ENCODE measurements at places on chromosomes 16 and 17.

DNA sequence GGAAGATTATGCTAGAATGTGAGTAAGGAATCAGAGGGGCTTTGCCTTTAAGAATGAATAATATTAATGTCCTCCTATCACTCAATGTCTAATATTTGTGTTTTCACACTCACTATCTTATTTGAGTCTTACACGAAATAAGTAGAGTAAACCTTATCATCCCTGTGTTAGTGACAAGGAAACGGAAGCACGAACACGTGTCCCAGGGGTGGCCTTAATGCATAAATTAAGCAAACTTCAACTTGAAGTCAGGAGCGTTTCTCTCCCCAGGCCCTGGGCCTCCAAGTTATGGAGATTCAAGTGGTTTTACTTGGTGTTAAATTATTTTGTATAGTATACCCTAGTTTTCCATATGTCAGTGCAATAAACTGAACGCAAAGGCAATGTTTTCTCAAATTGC is 96.0 kb downstream of the WDR59 start:
- no peak for DNase-seq

DNA sequence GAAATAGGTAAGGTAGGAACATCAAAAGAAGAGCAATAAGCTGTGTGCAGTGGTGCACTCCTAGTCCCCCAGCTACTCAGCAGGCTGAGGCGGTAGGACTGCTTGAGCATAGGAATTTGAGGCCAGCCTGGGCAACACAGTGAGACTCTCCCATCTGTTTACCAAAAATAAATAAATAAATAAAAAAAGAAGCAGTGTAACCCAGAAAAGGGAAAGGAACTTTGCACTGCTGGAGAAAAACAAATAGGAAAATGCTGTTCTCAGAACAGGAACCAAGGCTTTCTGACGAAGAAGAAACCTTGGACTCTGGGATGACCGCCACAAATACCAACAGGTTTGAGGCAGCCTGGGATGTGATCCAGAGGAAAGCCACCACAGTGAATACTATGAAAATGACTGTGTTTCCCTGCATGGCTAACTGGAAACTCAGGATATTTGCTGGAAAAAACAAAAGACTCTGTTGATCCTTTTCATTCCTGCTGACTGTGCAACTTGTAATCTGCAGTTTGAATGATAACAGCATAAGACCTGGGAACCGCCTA is 41.2 kb downstream of the TTC19 start:
- no peak for DNase-seq

DNA sequence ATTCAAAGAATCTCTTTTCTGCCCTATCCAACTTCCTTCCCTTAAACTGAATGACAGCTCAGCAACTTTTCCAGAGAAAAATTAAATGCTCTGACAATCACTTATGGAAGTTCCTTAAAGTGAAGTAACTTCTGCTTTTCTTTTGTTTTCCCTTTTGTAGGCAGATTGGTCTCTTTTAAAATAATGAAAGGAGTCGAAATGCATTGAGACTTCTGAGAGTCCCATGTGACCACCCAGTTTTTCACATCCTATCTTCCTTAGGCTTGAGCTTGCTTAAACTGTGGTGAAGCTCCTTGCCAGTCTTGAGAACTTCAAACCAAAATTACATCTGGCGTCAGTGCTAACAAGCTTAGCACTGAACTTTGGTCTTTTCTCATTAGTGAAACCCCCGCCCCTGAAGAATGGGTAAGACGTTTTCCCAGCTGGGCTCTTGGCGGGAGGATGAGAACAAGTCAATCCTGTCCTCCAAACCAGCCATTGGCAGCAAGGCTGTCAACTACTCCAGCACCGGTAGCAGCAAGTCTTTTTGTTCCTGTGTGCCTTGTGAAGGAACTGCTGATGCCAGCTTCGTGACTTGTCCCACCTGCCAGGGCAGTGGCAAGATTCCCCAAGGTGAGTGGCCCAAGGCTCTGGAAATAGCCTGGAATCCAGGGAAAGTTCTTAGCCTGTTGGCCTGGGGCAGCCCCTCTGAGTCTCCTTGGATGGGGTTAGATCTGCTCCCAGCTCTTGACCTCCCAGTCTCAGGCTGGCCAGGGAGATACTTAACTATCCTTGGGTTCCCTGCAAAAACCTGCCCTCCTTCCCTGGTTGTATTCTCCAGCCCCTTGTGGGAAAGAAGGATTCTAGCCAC is 1.2 kb downstream of the TMEM106A start:
- DNase-seq: no peak

DNA sequence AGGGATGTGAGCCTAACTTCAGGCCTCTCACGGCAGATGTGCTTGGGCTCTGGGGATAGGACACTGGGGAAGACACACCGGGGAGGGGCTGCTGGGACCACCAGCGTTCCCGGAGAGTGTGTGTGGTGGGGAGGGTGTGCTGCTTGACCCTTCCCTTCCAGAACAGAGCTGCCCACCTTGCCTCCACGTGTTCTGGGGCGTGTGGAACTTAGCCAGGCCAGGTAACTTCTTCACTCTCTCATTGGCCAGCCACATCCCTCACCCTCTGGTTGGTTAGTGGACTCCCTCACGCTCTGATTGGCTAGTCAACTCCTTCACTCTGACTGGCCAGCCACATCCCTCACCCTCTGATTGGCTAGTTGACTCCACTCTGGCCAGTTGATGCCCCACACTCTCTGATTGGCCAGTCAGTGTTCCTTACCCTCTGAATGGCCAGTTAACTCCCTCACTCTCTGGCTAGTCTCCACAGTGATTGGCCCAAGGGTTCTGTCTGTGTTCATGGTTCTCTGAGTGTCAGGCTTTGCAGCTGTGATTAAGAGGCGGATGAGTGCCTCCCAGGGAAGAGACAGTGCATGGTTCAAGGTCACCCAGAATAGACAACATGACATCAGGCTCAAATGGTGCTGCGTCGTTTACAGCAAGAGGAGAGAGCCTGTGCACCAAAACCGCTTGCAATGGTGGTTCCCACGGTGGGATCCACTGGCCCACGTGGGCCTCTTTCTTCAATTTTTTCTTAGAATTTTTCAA is 10.0 kb downstream of the TMEM235 start:
- DNase-seq: no peak

DNA sequence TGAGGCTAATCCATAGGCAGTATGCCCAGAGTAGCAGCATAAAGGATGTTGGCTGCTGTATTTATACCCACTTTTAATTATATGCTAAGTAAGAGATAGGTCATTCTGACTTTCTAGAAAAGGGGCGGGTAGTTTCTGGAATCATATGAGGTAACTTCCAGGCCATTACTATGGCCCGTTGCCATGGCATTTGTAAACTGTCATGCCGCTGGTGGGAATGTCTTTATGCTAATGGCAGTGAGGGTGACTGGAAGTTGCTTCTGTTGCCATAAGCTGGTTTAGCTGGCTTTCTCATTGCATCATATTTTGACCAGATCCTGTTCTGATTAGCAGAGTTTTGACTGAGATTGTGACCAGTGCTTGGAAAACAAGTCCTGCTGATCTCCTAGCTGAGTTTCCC is 929.6 kb upstream of the CDH8 start:
- no peak for DNase-seq

- DNase-seq: no peak
Observed at GRCh38 chr16:67413978-67414911, 2.0 kb downstream of the ZDHHC1 start.

DNA sequence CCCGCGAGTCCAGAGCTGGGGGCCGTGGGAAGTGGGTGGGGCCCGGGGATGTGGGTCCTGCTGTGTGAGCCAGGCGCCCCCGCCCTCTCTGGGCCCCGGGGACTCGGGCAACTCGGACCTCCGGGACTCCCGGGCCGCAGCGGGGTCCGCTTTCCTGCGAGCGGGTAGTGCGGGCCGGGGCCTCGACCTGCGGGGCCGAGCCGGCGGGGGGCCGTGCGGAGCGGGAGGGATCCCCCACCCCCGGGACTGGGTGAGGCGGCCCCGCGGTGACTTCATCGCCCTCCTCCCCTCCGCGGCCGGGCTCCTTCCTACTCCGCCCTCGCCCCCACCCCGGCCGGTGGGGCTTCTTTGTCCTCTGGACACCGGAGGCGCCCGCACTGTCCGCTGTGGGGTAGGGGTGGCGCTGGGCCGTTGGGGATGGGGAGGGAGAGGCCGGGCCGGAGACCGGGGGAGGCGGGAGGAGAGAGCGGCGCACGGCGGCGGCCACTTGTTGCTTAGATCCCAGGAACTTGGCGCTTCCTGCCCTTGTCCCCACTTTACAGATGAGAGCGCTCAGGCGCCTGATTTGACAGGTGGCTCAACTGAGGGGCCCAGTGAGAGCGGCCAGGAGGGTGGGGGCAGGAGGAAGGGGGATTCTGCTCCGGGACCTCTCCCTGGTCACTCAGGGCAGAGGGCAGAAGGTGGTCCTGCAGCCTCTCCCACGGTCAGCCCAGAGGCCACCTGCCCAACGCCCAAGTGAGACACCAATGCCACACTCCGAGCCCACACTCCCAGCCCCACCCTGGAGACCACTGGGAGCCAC is 874 bp downstream of the CMTM3 start:
- DNase-seq: peak; percentile 65

- DNase-seq: no peak
Observed at GRCh38 chr16:26599785-26600104, 467.0 kb upstream of the C16orf82 start.

GRCh38 chr16:77584205-77584859 is 138.0 kb upstream of the NUDT7 start:
- DNase-seq: peak; percentile 56

DNA sequence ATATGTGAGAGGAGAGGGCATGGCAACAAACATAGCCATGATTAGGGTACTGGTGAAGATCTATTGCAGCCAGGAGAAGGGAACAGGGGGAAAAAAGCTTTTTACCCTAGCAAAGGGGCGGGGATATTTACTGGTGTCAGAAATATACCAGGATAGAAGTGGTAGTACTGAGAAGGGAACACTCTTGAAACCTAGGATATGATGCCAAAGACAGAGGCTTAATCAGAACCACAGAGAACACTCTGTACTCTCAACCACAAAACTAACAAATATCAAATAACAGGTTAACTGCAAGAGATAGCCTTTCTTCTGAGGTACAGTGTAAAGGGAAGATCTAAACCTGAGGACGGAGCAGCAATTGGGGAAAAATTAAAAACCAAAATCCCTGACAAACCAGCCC is 112.2 kb downstream of the KIF2B start:
- DNase-seq: no peak

GRCh38 chr16:31529108-31529936 is 1.6 kb downstream of the AHSP start:
- no peak for DNase-seq

DNA sequence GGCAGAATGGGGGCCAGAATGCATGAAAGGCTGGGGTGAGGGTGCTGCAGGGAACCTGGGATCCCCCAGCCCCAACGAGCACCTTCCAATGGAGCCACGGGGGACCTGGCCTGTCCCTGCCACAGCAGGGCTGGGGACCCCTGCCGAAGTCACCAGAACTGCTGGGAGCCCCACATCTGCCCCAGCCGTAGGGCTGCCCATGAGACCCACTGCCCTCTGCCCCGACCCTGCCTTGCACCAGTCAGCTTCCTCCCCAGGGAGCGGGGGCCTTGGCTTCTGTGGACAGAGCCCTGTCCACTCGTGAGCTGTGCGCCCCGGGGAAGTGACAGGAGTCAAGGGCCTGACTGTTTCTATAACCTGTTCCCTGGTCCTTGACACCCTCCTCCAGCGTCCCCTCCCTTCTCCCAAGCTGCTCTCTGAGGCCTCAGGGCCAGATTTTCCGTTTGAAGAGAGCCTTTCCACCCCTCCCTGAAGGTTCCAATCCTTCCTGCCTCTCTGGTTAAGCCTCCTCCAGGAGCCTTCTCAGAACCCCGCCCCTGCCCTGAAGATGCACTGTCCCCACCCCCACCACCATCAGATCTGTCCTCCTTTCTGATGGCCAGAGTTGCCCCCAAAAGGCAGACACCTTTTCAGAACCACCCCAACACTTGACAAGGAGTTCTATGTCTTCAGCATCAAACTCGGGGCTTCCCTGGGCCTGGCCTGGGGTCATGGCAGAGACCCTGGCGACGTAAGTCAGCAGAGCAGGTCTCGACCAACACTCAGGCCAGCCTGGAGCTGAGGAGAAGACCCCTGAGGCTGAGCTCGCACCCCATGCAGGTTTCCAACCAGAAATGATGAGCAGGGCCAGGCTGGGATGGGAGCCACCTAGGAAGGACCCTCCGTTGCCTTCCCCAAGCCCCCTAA is 10.7 kb upstream of the PRR29 start:
- no peak for DNase-seq

- no peak for DNase-seq
Observed at GRCh38 chr16:77700846-77701245, 21.5 kb upstream of the NUDT7 start.

GRCh38 chr16:64951193-64951592 is 170.7 kb downstream of the CDH11 start:
- DNase-seq: no peak

DNA sequence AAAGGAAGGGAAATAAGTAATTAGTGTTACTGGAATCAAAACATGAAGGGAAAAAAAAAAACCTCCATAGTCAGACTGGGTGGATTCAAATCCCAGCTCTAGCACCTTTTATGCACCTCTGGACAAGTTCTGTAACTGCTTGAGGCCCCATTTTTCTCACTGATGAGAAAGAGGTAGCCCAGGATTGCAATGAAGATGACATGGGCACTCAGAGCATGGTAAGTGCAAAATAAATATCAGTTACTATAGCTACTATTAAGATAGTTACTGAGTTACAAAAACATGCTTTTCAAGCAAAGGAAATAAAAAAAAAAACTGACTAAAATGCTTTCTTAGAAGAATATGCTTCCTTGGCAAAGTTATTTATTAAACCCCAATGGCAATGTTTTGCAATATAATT is 58.8 kb downstream of the CEP95 start:
- no peak for DNase-seq

DNA sequence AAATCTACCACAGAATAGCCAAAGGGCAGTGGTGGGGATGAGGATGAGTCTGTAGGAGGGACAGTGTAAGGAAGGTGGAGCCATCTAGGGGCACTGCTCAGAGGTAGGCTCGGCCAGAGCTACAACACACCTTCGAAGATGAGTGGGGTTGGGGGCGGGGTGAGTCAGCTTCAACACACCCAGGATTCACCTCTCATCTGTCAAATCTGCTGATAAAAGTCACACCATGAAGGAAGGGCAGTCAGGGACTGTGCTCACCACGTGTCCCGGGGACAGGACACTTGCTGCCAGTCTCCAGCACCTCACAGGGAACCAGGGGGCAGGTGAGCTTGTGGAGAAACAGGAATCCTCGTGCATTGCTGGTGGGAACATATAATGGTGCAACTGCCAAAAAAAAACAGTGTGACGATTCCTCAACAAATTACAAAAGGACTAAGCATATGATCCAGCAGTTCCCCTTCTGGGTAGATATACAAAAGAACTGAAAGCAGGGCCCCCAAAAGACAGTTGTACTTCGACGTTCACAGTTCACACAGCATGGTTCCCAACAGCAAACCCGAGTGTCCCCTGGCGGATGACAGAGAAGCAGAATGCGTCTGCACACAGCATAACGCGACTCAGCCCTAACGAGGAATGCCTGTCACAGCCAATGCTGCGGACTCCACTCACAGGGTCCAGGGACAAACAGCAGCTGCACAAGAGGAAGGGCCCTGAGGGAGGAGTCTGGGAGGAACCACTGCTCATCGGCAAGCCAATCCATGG is 133.1 kb downstream of the ANKRD11 start:
- peak; percentile 46 for DNase-seq

DNA sequence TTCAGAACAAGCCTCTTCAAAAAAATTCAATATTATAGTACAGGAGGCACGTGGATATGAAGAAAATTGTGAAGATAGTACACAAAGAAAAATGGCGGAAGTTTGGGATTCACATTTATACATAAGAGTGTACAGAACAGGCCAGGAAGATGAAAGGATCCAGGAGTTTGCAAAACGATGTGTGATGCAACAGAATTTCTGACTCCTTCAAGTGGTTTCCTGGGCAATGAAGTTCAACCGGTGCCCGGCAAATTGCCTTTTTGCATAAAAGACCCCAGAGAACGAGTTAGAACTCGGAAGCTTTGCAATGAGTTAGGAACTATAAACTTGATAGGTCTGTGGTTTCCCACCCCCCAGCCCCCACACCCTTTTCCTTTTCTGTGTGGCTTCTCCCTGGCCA is 189.1 kb downstream of the SALL1 start:
- no peak for DNase-seq

Data from mucosa of descending colon (tissue), 3 donors.